ENCODE measurements at places on chromosomes 4 and X. TPM values are rescaled to one million over a fixed set of nuclear protein-coding genes. Genes with fewer than 3 reads are reported as not detected.

The PFKFB1 gene
- total RNA-seq = not detected

The UGT2B17 gene
- total RNA-seq = not detected

The ABCB7 gene
- total RNA-seq = 31.3 TPM

The AMER1 gene
- 2.8 TPM for total RNA-seq

The SYNPO2 gene
- total RNA-seq = 0.09 TPM

The CCDC158 gene
- total RNA-seq = not detected

The RTL3 gene
- not detected for total RNA-seq

The LRIT3 gene
- not detected for total RNA-seq

The CPEB2 gene
- total RNA-seq = 5.7 TPM

The SPANXA1 gene
- not detected for total RNA-seq

The MAGEC3 gene
- not detected for total RNA-seq

The CPLX1 gene
- total RNA-seq = 0.28 TPM

The MAGEB2 gene
- total RNA-seq = not detected

The CC2D2A gene
- 10.8 TPM for total RNA-seq

The PPBP gene
- total RNA-seq = 3.9 TPM

The FOXR2 gene
- not detected for total RNA-seq

The HEPH gene
- 0.28 TPM for total RNA-seq

The SLC9A6 gene
- total RNA-seq = 15.2 TPM

The GTPBP6 gene
- 41.0 TPM for total RNA-seq

The SSX4 gene
- not detected for total RNA-seq

The LNX1 gene
- 3.6 TPM for total RNA-seq

The FGG gene
- not detected for total RNA-seq

The HHIP gene
- 0.56 TPM for total RNA-seq

The TREX2 gene
- 0.33 TPM for total RNA-seq

The EDA2R gene
- 1.7 TPM for total RNA-seq

The SHISA3 gene
- total RNA-seq = 0.21 TPM

The BTC gene
- 0.71 TPM for total RNA-seq

The CTAG2 gene
- not detected for total RNA-seq

The PF4V1 gene
- not detected for total RNA-seq

The IL13RA2 gene
- total RNA-seq = 0.65 TPM

Data from airway epithelial cell (primary cell).